Lung microvascular endothelial cell (primary cell): ENCODE measurements at places on chromosomes 2 and 18. TPM values are rescaled to one million over a fixed set of nuclear protein-coding genes. Genes with fewer than 3 reads are reported as not detected.

STARD6 gene
- 0.20 TPM in 1 of 2 replicates, not detected in the other for total RNA-seq

SLC4A5 gene
- total RNA-seq: under 0.01 and 0.20 TPM in 2 replicates

MTCL1 gene
- 3.9 and 7.7 TPM in 2 replicates for total RNA-seq

PROC gene
- total RNA-seq: under 0.01 TPM in 2 replicates

FEV gene
- not detected in 2 replicates for total RNA-seq

PPP1R1C gene
- 0.22 TPM in 1 of 2 replicates, not detected in the other for total RNA-seq

ABCG8 gene
- not detected in 2 replicates for total RNA-seq

CGREF1 gene
- 1.7 and 2.0 TPM in 2 replicates for total RNA-seq

FAP gene
- total RNA-seq: under 0.01 and 0.20 TPM in 2 replicates

GBX2 gene
- under 0.01 and 2.0 TPM in 2 replicates for total RNA-seq

CHRNA1 gene
- total RNA-seq: 0.40 and 1.1 TPM in 2 replicates

KCNF1 gene
- 3.5 and 4.0 TPM in 2 replicates for total RNA-seq

ATP8B1 gene
- total RNA-seq: 10.5 and 33.3 TPM in 2 replicates

ITGB6 gene
- total RNA-seq: not detected in 2 replicates

CAPN14 gene
- total RNA-seq: under 0.01 TPM in 1 of 2 replicates, not detected in the other

COL3A1 gene
- total RNA-seq: 2.2 and 6.2 TPM in 2 replicates

GPR75 gene
- 0.65 and 1.4 TPM in 2 replicates for total RNA-seq

TDRD15 gene
- not detected in 2 replicates for total RNA-seq
